Esophagus muscularis mucosa (tissue), 4 donors: ENCODE measurements at places on chromosomes 13 and 19. TPM values are rescaled to one million over a fixed set of nuclear protein-coding genes. Genes with fewer than 3 reads are reported as not detected.
A peak's percentile ranks its signal among the peaks of the same experiment; 100 is the strongest.

The SIGLECL1 gene
- not detected for total RNA-seq

GRCh38 chr13:99314640-99315176 lies 7.5 kb upstream of the GPR183 start:
- DNase-seq = no peak
- no peaks in the 10 kb centered on the region for H3K27me3 ChIP-seq

- H3K4me3 ChIP-seq = no peak overlapping the region
- peaks cover 23% of the 10 kb centered on the region for H3K36me3 ChIP-seq
- H3K4me1 ChIP-seq = peaks cover 22% of the 10 kb centered on the region
- no peak overlapping the region for H3K27ac ChIP-seq
- no peaks in the 10 kb centered on the region for H3K27me3 ChIP-seq
- DNase-seq = no peak
Measured at GRCh38 chr13:30255696-30256095, 51.7 kb downstream of the KATNAL1 start.

The ZNF799 gene
- total RNA-seq = 3.3 TPM

The KCNC3 gene
- 0.32 TPM for total RNA-seq

DNA sequence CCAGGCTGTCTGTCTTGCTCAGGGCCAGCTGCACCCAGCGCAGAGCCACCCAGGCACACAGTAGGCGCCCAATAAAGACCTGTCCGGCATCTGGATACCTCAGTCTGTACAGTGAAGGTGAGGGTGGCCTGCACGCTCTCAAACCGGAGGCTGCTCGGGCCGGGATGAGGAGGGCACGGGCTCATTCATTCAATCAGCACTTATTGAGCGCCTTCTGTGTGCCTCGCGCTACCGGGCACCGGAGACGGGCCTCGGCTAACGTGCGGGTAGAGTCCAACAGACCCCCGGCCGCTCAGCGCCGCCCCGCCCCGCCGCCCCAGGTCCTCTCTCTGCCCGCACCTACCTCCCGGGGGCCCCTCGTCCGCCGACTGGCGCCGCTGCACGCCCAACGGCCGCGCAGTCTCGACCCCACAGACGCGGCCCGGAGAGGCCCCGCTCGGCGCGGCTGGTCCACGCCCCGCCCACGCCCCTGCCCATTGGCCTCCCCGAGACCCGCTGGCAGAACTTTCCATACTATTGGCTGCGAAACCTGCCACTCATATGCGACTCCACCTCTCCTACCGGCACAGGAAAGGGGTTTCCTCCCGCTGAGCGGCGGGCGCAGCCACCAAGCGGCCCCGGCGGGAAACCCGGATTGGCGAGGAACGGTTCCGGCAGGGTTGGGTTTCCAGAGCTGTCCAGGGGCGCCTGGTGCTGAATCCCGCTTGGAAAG lies at the start of gene SLC39A3:
SLC39A3 (minus strand) TSS at position 416 of the 712 bp plus-strand sequence. CDS start 2,760 bp downstream, outside the sequence.
- peak; percentile 99 for DNase-seq
- H3K27me3 ChIP-seq = no peaks in the 10 kb centered on the region
- peaks cover 24% of the 10 kb centered on the region for H3K4me1 ChIP-seq

The TMEM255B gene
- total RNA-seq = 10.6 TPM

DNA sequence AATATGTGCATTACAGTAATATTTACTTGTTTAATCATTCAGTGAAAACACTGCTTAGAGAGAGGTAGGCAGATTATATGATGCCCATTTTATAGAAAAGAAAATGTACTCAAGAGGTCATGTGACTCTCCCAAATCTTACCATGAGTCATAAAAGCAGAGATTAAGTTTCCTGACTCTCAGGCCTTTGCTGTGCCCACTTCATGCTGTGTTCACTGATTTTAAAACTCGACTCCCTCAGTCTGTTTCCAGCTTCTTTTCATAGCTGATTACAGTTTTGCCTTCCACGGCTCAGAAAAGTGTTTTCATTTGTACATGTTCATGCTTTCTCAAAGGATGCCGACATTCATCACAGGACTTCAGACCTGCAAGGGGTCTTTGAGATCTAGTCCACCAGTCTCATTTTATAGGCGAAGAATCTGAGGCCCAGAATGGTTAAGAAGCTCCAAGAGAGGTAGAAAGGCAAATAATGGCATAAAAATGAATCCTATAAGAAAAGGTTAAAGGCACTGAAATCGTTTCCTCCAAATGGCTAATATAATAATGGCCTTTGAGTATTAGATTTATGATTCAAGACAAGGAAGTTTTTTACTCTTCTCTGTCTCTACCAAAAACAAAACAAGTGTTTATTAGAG lies 9.0 kb upstream of the IPO5 start:
- no peaks in the 10 kb centered on the region for H3K27me3 ChIP-seq
- no peaks in the 10 kb centered on the region for H3K4me1 ChIP-seq
- no peak for DNase-seq
- H3K4me3 ChIP-seq = no peak overlapping the region
- no peak overlapping the region for H3K27ac ChIP-seq

The HS6ST3 gene
- 12.4 TPM for total RNA-seq
